Dorsolateral prefrontal cortex (tissue), 122 donors: ENCODE measurements at places on chromosomes 7 and 10. TPM values are rescaled to one million over a fixed set of nuclear protein-coding genes. Genes with fewer than 3 reads are reported as not detected.

Gene PON1
- 1.3 TPM for total RNA-seq

DNA sequence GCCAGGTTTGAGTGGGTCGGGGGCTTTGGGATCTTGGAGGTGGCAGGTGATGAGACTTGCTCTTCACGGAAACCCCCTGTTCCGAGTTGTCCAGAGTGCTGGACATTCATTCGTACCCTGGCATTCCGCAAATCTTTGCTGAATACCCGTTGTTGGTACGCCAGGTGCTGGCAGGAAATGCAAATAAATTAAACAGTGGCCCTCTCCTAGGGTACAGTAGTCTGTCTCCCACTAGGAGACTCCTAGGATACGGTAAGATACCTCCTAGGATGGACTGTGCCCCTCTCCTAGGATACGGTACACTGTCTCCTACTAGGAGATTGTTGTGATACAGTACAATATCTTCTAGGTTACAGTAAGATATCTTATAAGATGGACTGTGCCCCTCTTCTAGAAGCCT lies 544 bp downstream of the SEC23IP start:
- no peak for DNase-seq

DNA sequence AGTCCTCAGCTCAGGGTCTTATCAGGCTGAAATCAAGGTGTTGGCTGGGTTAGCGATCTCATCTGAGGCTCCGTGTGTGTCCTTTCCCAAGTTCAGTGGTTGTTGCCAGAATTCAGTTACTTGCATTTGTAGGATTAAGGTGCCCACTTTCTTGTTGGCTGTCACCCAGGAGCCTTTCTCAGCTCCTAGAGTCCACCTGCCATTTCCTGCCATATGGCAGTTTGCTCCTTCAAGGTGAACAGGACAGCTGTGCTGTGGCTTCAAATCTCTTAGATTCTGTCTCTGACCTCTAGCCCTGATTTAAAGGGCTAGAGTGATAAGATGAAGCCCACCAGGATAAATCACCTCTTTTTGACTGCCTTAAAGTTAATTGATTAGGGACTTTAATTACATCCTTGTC lies 1.0 kb upstream of the HIF1AN start:
- no peak for DNase-seq

DNA sequence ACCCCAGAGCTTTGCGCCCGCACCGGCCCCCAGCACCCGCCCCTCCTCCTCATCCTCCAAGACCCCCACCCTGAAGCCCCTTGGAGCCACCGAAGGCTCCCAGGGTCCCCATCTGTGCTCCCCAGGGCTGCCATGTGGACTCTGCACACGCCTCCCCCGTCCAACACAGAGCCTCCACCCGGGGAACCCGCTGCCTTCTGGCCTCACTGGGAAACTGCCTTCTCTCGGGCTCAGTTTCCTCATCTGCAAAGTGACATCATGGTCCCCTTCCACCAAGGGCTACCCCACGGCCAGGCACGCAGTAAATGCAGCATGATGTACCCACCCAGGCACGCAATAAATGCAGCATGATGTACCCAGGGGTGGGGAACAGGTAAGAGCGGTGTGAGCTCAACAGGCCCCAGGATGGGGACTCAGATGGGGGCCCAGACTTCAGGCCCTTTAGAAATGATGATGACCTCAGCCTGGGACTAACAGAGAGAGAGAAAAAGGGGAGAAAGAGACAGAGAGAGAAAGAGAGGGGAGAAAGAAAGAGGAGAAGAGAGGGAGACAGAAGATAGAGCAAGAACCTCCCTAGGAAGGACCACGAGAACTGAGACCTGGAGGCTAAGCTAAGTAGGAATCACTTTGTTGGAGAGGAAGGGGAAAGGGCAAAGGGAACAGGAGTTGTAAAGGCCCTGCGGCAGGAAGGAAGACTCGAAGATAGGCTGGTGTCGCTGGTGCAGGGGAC lies 2.5 kb upstream of the MICALL2 start:
- no peak for DNase-seq
